ENCODE measurements at places on chromosomes 13 and 19.

- no peak for DNase-seq
Measured at GRCh38 chr19:33177417-33177979, 16.6 kb upstream of the LRP3 start.

DNA sequence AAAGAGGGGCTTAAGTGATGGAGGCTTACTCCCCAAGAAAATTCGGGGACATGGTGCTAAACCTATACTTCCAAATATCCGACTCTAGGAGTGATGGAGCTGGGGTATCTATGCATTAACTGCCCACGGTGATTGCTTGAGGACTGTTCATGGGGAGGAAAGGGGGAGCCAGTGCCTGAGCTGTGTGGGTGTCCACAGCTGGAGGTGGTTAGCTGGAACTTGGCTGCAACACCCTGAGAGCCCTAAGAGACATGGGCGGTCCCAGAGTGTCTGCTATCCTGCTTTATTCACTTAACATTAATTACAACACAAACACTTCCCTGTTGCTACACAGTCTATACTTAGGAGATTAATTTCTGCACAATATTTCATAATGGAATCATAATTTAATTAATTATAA, 28.1 kb upstream of the POMP start:
- no peak for DNase-seq

DNA sequence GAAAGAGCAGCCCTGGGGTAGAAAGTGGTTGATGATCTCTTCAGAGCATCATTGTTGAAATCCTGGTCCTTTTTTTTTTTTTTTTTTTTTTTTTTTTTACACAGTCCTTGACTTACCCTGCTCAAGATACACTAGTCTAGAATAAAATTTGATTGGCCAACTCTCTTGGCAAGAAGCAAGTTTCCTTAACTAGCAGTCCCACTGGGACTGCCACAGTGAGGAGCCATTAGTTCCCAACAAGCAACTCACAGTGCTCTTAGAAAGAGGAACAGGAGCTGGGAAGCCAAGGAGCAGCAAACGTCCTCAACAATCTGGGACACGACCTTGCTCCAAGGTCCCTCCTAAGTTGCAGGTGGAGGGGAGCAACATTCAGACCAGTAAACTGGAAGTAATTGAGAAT, 47.9 kb upstream of the INTS6 start:
- no peak for DNase-seq

DNA sequence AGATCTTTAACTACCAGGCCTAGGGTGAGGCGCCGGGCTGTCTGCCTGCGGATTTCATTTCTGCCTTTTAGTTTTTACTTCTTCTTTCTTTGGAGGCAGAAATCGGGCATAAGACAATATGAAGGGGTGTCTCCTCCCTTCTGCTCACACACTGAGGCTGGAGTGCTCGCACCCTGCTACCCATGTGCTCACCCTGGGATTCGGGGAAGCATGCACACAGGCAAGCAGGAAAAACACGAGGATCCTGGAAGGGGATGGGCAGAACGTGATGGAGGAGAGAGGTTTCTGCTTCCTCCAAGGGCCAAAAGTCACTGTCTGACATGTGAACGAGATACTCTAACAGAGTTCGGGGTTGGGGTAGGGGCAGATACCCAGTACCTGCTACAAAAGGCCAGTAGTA, 28.4 kb downstream of the ZNF823 start:
- no peak for DNase-seq

DNA sequence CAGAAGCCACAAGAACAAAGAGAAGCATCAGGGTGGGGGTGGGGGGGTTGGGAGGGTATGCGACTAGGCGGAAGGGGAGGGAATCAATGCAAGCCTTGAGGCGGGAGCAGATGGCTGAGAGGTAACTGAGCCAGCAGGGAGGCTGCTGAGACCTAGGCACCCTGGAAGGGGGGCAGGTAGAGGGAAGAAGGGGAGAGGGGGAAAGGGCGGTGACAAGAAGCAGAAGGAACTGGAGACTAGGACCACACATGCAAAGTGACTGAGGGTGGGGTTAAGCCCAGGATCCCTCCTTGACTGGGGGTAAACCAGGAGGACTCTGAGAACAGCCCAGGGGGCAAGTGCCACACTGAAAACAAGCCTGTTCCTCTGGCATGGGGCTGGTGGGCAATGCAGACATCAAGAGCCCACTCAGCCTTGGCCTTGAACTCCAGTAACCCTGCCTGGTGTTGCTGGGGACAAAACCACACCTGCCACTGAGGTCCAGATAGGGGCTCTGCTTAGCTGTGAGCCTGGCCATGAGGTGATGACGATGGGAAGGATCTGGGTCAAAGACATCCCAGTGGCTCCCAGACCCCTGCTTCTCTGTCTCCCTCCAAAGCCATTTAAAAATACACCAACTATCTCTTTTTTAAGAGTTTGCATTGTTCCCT, 20.3 kb downstream of the OPA3 start:
- DNase-seq: no peak

DNA sequence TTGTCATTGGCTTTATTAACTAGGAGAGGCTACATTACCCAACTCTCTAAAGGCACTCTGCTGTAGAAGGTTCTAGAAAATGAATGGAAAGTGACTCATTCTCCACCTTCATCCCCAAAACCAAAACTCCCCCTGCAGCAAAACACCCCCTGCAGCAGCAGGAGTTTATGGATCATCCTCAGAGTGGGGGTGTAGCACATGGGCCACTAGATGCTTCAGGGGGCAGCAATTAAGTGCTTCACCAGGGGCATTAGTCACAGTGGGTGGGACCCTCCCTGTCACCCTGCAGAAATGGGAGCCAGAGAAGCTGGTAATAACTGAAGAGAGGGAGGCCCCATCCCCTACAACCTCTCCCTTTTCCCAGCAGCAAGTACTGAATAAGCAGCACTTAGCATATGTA, 64.5 kb upstream of the MED4 start:
- no peak for DNase-seq

GRCh38 chr13:93248627-93249047, 22.0 kb downstream of the GPC6 start:
- no peak for DNase-seq

GRCh38 chr19:35462476-35462953, 14.5 kb downstream of the FFAR2 start:
- peak; percentile 14 for DNase-seq

DNA sequence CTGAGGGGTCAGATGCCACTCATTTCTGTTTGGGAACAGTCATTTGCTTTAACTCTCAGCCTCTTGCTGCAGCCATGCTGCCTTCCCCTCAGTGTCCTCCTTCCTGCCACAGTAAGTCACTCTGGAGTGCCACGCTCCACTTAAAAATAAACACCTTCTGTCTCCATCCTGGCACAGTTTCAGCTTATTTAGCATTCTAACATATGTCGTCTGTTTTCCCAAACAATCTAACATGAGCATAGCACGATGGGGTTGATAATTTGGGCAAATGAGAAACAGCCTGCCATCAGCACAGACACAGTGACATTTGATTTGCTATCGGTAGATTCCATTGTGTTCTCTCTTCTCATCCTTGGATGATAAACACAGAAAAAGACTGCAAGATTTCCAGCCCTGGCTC, 768.6 kb downstream of the UQCRFS1 start:
- DNase-seq: no peak

GRCh38 chr13:27833206-27833605, 40.9 kb downstream of the GSX1 start:
- no peak for DNase-seq

- DNase-seq: no peak
Measured at GRCh38 chr19:45766869-45767346, 2.1 kb downstream of the SIX5 start.

GRCh38 chr13:99322297-99323103, 15.3 kb upstream of the GPR183 start:
- peak; percentile 65 for DNase-seq

- no peak for DNase-seq
Measured at GRCh38 chr13:89568746-89569145, 1778.7 kb upstream of the MIR17HG start.

DNA sequence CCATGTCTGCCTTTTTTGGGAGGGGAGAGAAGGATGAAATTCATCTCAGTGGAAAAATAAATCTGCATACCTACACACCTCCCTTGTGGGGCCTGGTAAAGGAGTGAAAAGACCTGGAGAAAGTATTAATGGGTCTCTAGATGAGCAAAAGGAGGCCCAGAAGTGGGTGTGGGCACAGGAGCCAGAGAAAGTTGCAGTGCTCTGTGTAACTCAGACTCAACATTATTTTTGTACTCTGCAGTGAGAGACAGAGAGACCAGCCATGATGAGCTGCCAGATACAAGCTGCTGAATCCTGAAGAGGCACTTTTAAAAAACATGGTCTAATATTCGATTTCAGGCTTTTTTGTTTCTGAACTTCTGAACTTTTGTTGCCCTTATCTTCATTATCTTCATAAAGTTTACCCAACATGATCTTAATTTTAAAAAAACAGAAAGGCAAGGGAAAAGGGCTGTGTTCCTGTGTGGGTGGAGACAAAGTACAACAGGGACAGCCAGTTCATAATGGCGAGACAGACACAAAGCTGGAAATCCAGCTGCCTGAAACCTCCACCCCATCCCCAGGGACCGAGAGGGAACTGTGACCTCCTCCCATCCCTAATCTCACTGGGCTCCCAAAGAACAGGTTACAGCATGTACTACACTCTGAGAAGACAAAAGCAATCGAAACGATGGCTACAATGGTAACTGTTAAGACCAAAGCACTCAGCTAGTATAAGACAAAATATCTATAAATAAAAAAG, 77.2 kb downstream of the KLF12 start:
- no peak for DNase-seq

DNA sequence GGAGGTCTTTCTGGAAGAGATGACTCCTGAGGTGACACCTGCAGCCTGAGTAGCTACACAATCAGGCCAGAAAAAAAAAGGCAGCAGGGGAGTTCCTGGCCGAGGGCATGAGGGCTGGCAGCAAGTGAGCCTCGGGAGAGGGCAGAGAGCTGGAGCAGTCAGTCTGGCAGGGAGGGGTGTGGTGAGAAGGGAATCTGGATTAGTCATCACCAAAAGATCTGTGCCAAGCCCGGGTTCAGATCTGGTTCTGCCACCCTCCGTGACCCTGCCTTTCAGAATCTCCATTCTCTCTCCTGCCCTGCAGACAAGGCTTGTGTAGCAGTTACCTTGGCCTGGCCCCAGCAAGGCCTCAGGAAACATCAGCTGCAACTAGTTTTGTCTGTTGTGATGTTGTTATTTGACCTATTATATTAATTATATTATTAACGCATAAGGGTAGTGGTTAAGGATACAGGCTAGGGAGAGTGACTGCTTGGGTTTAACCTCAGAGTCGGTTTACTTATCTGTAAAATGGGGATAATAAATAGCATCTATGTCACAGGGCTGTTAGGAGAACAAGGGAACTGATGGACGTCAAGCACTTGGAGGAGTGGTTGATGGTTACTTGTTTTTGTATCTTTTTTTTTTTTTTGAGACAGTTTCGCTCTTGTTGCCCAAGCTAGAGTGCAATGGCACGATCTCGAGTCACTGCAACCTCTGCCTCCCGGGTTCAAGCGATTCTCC, 2.7 kb upstream of the CAPNS1 start:
- DNase-seq: peak; percentile 62

DNA sequence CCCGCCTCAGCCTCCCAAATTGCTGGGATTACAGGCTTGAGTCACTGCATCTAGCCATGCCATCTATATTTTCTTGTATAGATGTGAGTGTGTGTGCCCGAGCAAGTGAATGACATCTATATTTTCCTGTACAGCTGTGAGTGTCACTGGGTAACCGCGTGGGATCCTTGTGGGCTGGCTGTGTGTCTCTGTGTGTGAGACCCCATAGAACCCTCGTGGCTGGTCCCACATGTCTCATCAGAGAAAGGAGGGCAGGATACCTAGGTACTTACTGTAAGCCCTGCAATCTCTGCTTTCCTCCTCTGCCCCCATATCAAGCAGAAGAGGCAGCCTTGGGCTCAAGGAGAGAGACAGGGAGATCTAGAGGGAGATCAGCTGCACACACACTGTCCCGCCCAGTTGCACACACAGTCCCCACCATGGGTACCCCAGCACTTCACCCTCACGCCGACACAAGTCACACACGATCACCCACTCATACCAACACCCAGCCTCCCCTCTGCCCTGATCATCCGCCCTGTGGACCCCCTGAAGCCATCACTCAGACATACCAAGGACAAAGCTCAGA, 655 bp downstream of the DENND1C start:
- no peak for DNase-seq

GRCh38 chr13:74092711-74093110, 41.5 kb downstream of the KLF12 start:
- DNase-seq: no peak

DNA sequence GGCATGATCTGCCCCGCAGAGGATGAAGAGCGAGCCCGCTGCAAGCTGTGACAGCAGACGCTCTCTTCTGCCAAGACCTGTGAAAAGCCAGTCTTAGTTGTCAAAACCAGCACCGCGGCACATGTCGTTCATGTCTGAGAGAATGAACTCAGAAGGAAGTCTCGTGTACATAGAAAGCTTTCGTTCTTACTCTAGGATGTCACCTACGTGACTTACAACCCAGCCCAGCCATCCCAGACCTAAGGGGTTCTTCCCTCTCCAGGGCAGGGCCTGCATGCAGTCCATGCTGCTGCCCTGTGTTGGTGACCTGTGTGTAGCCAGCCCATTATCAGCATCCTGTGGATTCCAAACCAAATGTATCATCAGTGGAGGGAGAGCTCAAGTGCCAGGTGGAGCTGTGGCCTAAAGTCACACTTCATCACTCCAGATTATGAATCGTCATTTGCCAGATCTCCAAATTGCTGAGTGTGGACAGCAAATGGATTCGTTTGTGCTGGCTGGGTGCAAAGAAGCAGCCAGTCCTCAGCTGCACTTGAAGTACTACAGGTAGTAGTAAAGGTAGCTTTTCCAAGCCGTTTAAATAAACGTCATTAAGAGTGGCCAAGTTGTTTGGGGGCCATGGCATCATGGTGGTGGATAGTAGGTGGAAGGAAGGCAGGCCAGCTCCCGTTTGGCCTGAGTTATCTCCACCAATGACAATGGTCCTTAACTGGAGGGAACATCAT, 73.9 kb upstream of the GPR183 start:
- DNase-seq: no peak

- no peak for DNase-seq
Measured at GRCh38 chr19:28632371-28633080, 580.4 kb downstream of the UQCRFS1 start.

DNA sequence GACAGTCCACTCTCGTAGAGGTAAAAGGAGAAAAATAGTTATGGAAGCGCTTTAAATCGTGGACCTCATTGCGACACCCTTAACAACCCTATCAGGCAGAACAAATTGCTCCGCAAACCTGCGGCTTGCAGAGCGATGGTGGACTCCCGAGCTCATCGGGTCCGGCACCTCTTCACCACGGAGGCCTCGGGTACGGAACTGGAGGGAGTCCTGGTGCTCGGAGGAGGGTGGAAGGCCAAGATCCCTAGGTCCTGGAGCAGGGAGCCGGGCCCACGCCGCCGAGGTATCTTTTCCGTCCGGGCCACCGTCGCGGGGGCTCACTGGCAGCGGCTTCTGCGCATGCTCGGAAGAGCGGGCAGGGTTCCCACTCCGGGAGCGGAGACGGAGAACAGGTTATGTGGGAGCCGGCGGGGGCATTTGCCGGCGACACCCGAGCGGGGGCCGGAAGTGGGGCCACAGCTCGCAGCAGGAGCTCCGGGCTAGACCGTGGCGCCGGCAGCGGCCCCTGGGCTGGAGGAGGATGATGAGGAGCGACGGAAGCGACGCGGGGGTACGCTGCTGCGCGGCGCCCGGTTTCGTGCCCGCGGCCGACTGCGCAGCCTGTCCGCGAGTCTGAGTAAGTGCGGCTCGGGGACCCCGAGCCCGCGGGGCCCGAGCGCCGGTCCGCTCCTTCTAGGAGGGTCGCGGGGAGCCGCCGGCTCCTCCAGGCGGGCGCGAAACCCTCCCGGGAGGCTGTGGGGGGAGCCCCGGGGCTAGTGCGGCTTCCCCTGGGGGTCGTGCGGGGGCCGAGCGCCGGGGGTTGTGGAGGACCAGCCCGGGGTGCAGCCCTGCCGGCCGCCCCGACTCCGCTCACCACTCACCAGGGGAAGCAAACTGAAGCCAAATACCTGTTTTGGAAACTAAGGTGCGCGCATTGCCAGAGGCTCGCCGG, at the start of gene ABHD13:
ABHD13 (plus strand) TSS at position 349 of the 931 bp plus-strand sequence. CDS start 10,827 bp downstream, outside the sequence.
- peak; percentile 92 for DNase-seq
